ENCODE measurements at places on chromosomes 12 and 14. TPM values are rescaled to one million over a fixed set of nuclear protein-coding genes. Genes with fewer than 3 reads are reported as not detected.

DNA sequence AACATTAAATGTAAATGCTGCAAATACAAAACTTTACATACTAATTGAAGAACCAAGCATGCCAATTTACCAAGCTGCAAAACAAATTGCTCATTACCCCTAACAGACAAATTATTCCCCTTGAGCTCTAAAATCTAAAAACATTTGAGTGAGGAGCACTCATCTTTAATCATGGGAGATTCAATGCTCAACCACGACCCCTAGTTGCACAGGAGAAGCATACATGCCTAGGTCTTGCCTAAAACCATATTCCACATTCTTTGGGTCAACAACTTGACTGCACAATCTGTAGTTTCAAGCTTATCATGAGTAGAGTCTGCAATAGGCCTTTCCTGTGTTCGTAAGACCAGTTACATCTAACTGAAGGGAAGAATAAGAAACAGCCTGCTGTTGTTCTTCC, 69.7 kb downstream of the MGAT4C start:
- no peaks in the 10 kb centered on the region for H3K27me3 ChIP-seq
- no peak overlapping the region for H3K27ac ChIP-seq
- no peaks in the 10 kb centered on the region for H3K4me1 ChIP-seq
- DNase-seq, result no peak
- H3K36me3 ChIP-seq, result no peaks in the 10 kb centered on the region

- H3K27ac ChIP-seq, result no peak overlapping the region
- H3K27me3 ChIP-seq, result peaks cover 80% of the 10 kb centered on the region
- no peak for DNase-seq
- no peak overlapping the region for H3K4me3 ChIP-seq
- H3K36me3 ChIP-seq, result no peaks in the 10 kb centered on the region
Measured at GRCh38 chr14:53951627-53952303, 4.9 kb downstream of the BMP4 start.

- H3K27me3 ChIP-seq, result no peaks in the 10 kb centered on the region
- no peaks in the 10 kb centered on the region for H3K4me1 ChIP-seq
- H3K4me3 ChIP-seq, result no peak overlapping the region
- no peaks in the 10 kb centered on the region for H3K36me3 ChIP-seq
Measured at GRCh38 chr12:94570161-94570560, 80.2 kb downstream of the TMCC3 start.

Gene ADSS1
- total RNA-seq, result 2.0 TPM

- peaks cover 68% of the 10 kb centered on the region for H3K4me1 ChIP-seq
- DNase-seq, result no peak
- H3K36me3 ChIP-seq, result peaks cover 13% of the 10 kb centered on the region
- no peak overlapping the region for H3K4me3 ChIP-seq
- peaks cover 27% of the 10 kb centered on the region for H3K27me3 ChIP-seq
- H3K27ac ChIP-seq, result no peak overlapping the region
Measured at GRCh38 chr14:24337144-24337823, 2.4 kb upstream of the ADCY4 start.

DNA sequence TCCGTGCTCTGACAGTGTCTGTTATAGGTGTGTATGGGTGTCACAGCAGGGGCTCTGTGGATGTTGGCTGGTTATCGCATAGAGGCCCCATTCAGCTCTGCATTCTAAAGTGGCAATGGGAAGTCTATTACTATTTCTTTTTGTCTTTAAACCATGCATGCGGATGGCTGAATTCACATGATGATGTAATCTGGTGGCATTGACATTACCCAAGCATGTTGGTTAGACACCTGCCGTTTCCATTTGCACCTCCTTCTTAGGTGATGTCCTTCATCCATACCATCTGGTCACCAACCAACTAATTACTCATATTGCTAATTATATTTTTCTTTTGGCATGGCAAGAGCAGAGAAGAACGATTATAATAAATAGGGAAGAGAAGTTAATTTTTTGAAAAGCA, 270.8 kb upstream of the RGS6 start:
- no peak for DNase-seq
- no peak overlapping the region for H3K27ac ChIP-seq
- no peaks in the 10 kb centered on the region for H3K27me3 ChIP-seq
- no peak overlapping the region for H3K4me3 ChIP-seq

Gene CEBPE
- total RNA-seq, result not detected

DNA sequence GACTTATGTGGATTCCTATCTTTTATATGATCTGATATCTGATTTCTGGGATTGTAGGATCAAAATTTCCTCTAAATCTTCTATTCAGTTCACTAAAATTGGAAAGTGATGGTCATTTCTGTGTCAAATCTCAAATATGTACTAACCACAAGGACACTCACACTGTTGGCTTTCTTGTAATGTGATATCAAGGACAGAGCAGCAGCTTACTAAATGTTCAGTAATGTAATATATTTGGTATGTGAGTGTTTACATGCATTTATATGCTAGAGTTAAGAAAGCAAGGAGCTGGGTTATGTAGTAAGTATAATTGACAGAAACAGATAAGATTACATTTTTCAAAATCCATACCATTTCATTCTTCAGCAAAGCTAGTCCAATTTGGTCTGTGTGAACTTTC, 16.5 kb downstream of the PUS7L start:
- peaks cover 38% of the 10 kb centered on the region for H3K36me3 ChIP-seq
- DNase-seq, result no peak
- no peak overlapping the region for H3K27ac ChIP-seq
- H3K4me3 ChIP-seq, result no peak overlapping the region
- no peaks in the 10 kb centered on the region for H3K27me3 ChIP-seq
- H3K4me1 ChIP-seq, result no peaks in the 10 kb centered on the region

DNA sequence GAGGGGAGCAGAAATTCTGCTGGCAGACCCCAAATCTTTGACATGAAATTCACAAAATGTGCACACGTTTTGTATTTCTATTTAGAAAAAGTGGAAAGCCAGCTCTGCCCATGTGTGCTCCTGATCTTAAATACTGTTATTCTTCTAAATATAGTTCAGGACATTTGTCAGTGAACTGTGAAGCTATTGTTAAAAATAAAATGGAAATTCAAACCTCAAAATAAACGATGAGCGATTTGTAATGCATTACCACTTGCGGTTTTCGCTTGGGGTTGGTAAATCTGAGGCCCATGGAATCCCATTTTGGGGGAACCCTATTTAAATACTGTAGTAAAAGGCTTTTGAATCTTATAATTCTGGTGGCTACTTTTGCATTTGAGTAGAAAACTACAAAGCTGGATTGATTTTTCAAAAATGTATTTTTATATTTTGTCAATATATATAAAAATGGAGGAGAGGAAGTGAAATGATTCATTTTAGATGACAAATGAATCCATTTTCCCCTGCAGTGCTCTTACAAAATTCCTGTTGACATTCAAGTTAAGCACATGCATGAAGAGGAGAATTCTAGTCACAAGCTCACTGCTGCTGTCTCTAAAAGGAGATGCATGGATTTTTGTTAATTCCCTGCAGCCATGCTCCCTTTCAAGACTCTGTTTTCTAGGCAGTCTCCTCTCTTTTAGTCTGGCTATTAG, 47.1 kb downstream of the FLRT2 start:
- H3K27ac ChIP-seq, result no peak overlapping the region
- H3K27me3 ChIP-seq, result no peaks in the 10 kb centered on the region
- DNase-seq, result no peak
- H3K36me3 ChIP-seq, result no peaks in the 10 kb centered on the region
- no peaks in the 10 kb centered on the region for H3K4me1 ChIP-seq

- no peak overlapping the region for H3K4me3 ChIP-seq
- no peaks in the 10 kb centered on the region for H3K27me3 ChIP-seq
- no peak overlapping the region for H3K27ac ChIP-seq
- no peak for DNase-seq
- peaks cover 12% of the 10 kb centered on the region for H3K4me1 ChIP-seq
- H3K36me3 ChIP-seq, result no peaks in the 10 kb centered on the region
Measured at GRCh38 chr14:100320157-100320856, 2.8 kb upstream of the SLC25A47 start.

GRCh38 chr12:15751741-15752140, 37.4 kb downstream of the EPS8 start:
- no peaks in the 10 kb centered on the region for H3K36me3 ChIP-seq
- no peak for DNase-seq
- no peak overlapping the region for H3K27ac ChIP-seq

DNA sequence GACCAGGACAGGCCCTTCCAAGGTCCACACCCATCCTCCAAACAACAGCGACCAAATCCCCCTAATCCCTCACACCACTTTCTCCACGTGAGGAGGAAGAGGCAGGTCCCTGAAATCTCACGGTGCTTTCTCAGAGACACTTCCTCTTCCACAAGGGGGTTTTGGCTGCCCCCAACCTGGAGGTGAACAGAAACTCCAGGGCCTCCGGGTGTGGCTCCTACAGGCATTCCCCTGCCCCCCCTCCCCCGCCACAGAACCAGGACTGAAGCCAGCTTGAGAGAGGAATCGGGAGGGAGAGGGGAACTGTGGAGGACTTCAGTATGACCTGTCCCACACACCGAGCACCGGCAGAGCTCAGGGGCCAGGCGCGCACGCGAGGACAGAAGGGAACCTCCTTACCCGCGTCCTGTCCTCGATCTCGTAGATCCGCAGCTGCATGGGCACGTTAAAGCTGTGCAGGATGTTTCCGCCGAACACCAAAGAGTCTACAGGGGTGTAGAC, 60.2 kb downstream of the KDM2B start:
- no peak overlapping the region for H3K4me3 ChIP-seq
- peaks cover 2% of the 10 kb centered on the region for H3K4me1 ChIP-seq
- no peaks in the 10 kb centered on the region for H3K27me3 ChIP-seq
- H3K36me3 ChIP-seq, result peaks cover 62% of the 10 kb centered on the region
- no peak overlapping the region for H3K27ac ChIP-seq

Gene FOXA1
- not detected for total RNA-seq

DNA sequence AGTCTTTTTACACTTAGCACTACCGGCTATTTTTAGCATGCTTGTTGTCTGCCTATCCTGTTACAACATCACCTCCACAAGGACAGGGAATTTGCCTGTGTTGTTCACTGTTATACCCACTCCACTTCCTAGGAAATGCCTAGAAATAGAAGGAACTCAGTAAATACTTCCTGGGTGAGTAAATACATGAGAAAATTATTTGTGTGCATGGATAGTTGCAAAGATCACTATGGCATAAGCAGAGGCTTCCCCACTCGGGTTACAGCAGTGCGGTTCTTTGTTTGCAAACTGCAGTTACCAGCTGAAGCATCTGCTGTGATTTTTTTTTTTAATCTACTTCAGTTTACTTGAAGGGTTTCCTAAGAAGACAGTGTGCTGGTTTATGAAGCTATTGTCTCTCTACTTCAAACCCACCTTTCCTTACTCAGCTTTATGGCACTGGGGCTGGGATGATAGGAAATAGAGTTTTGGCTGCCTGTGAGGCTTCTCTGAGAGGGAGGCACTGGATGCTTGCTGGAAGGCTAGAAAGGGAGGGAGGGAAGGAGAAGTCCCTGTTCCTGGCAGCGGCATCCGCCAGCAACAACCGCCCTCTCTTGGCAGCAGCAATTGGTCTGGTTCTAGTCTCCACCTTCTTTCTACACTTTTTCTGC, 29.0 kb downstream of the PDE6H start:
- H3K27me3 ChIP-seq, result peaks cover 18% of the 10 kb centered on the region
- no peaks in the 10 kb centered on the region for H3K4me1 ChIP-seq
- no peak overlapping the region for H3K27ac ChIP-seq
- no peak overlapping the region for H3K4me3 ChIP-seq

DNA sequence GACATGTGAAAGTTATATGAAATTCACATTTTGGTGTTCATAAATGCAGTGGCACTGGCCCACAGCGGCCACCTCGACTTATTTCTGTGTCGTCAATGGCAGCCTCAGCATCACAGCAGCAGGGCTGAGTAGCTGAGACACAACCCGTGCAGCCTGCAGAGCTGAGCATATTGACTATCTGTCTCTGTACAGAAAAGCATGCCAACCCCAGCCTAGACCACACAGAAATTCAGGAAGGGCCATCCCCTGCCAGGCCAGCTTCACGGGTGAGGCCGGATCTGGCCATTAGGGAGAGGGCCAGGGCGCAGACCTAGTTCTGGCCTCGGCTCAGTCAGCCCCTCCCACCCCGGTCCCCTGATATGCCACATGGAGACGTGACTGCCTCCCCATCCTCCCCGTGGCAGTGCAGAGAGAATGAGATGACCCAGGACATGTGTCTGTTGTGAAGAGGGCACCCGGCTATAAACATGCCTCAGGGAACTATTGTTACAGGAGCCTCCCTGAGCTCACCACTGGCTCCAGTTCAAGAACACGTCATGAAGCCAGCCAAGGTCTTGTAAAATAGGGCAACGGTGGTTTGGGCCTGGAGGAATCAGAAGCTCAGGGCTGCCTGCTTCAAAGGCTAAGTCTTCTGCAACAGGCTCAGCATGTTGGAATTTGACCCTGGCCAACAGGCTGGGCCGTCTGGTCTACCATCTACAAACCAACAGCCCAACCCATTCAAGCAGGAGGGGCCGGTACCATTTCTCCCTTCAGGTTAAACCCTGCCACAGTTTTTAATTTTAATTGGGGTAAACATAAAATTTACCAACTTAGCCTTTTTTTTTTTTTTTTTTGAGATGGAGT, 25.5 kb downstream of the SCARB1 start:
- H3K36me3 ChIP-seq, result no peaks in the 10 kb centered on the region
- no peak for DNase-seq
- H3K27me3 ChIP-seq, result no peaks in the 10 kb centered on the region
- H3K4me3 ChIP-seq, result no peak overlapping the region
- no peak overlapping the region for H3K27ac ChIP-seq
- no peaks in the 10 kb centered on the region for H3K4me1 ChIP-seq

All from CD4-positive, alpha-beta T cell (primary cell).